ENCODE measurements at places on chromosomes 5 and 9.

DNA sequence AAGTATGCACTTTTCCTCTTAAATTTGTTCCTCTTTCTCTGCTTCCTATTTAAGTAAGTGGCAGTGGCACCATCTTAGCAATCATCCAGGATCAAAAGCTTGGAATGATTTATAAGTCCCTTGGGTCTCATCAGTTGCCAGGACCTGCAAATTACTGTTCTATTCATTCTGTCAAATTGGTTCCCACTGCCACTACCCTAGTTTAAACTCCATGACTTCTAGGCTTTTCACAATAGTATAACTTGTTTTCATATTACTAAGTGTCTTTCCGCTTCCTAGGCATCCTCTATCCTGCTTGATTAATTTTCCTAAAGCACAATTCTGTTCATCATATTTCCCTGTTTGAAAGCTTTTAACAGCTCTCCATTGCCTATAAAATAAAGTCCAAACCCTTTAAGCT, 363.9 kb upstream of the MEF2C start:
- no peak for DNase-seq

- DNase-seq = no peak
These were observed 617 bp downstream of the PTPN3 start for GRCh38 chr9:109497226-109498153.

DNA sequence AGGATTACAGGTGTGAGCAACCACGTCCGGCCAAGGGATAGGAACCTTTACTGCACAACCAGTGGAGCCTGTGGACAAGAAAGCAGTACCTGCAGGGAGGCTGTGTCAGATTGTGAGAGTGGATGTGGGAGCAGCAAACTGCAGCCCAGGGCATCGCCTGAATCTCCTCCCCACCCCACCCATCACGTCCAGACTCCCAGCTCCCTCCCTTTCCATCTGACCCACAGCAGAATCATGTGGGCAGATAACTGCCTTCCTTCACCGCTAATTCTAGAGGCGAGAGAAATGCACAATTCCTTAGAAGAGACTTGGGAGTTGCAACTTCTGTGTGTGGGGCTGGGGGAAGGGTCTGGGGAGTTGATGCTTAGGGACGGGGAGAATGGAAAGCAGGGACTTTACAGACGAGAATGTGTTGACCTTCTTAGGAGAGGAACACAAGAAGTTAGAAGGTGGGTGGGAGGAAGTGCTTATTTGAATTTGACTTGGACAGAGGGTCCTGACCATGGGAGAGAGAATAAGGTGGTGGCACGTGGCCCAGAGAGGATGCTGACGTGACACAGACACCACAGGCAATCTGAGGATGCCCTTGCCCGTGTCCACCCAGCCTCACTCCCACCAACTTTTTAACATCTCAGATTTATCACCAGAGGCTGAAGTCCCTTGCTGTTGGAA, 4.5 kb upstream of the LCP2 start:
- DNase-seq = no peak

- DNase-seq = no peak
These were observed 20.7 kb downstream of the IFNE start for GRCh38 chr9:21461377-21461776.

GRCh38 chr9:80842389-80842788, 847.0 kb downstream of the TLE1 start:
- DNase-seq = no peak

DNA sequence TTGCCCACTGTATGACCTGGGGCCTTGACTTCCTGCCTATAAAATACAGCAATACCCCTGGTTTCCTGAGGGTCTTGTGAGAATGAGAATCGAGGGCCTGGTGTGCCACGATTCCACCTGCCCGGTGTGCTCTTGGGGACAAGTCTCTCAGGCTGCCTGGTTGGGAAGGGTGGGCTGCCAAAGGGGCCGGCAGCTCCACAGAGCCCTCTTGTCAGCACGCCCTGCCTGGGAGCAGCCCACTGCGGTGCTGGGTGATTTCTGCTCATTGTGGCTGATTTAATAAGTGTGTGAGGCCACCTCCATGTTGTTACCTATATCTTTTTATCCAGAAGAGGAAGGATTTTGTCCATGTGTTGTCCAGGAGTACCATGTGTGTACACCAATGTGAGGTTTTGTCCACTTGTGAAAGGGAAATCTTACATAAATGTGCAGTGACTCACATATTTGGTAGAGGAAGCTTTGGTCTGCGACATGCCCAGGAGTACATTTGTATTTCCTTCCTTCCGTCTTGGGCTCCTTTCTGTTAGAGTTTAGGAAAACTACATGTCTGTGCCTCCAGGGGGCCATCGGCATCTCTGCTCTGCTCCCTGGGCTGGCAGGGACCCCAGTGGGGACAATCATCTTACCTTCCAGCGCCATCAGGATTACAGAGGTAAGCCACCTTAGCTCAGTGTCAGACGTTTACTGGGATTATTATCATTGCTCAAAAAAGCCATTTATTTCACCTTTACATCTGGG, 108.6 kb downstream of the PHF2 start:
- DNase-seq = peak; percentile 44

DNA sequence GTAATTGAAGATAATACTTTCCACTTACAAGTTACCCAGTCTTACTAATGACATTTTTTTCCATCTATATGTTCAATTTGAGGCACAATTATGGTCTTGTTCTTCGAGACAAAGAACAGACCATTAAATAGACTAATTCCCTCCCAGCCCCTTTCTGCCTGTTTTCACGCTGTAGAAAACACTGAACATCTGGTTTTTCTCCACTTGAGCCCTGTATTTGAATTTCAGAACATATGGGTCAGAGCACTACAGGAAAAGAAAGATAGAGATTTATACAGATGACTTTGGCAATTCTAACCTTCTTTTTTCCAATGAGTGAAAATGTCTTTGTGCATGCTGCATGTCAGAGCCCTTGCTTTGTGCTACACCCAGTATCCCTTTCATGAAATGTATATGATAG, 506.9 kb downstream of the LRRC70 start:
- no peak for DNase-seq

All from K562 (cell line).